Central memory CD4-positive, alpha-beta T cell (primary cell): ENCODE measurements at places on chromosomes 4 and X.

GRCh38 chr4:82776925-82777542, 21.6 kb downstream of the SCD5 start:
- DNase-seq, result no peak

DNA sequence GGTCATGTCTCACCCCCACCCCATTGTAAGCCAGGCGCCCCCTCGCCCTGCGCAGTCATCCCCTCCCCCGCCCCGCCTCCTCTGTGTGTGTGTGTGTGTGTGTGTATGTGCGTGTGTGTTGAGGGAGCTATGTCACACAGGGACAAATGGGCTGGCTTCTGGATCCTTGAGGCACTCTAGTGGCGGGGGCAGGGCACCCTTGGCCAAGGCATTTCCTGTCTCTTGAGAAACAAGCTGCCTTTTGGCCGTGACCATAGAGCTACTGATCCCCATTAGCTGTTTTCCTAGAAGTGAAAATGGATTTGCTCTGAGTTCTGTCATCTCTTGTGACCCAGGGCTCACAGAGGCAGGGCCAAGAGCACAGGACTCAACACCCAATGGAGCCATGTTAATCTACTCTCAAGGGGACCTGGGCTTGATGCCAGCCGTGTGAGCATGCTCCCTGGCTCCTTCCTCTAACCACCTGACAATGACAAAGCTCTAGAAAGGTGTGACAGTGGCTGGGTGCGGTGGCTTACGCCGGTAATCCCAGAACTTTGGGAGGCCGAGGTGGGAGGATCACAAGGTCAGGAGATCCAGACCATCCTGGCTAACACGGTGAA, 162.5 kb upstream of the BCOR start:
- no peak for DNase-seq

DNA sequence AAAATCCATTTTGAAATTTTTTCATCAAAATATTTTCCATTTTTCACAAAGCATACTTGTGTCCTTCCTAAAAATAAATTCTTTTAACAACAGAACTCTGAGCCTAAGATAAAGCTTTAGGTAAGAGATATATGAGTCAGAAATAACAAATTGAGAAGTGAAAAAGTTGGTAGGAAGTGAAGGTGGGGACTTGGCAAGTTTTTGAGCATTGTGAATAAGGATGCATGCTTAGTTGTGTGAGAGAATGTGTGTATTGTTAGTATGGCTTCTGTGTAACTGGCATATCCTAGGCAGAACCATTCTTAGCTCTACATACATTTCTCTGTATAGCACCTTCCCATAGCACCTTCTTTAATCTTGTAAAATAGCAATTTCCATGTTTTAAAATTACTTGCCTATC, 6.8 kb downstream of the ASB5 start:
- no peak for DNase-seq

DNA sequence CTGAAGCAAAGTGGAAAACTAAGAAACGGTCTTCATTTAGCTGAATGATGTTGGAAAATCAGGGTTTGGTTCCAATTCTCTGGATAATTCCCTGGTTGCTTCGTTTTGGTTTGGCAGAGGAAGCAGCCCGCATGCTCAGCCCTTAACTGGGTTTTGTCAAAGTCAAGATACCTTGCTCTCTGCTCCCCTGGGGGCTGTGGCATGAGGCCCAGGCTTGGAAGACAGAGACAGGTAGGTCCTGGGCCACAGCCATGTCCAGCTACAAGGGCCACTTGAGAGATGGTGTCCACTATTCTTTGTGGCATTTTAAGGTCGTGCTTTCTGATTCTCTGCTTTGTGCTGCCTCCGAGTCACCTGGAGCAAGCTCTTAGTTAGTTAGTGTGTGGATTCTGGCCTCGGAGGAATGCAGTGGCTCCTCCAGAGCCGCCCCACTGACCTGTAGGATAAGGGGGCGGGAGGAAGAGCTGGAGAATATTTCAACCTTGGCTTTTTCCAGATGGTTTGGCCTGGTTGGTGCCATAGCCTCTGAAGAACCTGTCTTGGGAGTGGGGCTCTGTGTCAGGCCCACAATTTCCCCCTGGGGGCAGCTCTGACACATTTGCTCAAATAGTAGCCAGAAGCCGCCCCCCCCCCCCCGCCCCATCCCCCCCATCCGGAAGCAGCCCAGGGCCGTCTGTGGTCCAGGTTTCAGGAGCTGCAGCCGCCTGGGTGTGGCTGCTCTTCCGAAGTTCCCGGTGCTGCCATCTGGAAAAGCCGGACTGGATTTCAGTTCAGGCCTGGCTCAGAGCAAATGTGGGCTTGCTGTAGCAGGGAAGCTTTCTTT, 147.1 kb downstream of the NHS start:
- no peak for DNase-seq

DNA sequence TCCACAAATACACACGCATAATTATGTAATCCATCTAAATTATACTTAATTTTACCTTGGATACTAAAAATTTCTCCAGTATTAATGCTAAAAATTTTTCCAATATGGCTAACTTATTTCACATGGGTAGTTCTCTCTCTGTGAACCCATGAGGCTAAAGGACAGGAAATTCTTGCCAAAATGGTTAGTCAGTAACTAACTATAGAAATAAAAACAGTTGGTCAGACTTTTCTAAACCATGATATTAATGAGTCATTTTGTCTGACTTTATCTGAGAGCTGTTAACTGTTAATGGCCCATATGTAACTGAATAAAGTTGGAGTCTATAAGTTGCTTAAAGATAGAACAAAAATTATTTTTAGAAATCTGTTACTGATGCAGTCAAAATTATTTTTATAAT, 549.4 kb downstream of the TLL1 start:
- DNase-seq, result no peak

DNA sequence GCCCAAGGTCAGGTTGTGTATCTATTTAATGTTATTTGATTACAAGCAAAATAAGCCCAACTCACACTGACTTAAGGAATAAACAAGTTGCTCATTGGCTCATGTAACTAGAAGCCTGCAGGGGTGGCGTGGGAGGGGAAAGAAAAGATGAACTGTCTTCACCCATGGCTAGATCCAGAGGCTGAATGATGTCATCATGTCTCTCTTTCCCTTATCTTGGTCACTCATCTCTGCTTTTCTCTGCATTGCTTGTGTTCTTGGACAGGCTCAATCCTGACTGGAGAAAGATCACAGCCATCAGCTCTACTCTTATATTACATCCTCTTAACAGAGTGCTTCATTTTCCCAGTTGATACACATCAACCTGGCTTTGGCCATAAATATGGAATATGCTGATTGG, 290.0 kb upstream of the DIAPH2 start:
- no peak for DNase-seq

DNA sequence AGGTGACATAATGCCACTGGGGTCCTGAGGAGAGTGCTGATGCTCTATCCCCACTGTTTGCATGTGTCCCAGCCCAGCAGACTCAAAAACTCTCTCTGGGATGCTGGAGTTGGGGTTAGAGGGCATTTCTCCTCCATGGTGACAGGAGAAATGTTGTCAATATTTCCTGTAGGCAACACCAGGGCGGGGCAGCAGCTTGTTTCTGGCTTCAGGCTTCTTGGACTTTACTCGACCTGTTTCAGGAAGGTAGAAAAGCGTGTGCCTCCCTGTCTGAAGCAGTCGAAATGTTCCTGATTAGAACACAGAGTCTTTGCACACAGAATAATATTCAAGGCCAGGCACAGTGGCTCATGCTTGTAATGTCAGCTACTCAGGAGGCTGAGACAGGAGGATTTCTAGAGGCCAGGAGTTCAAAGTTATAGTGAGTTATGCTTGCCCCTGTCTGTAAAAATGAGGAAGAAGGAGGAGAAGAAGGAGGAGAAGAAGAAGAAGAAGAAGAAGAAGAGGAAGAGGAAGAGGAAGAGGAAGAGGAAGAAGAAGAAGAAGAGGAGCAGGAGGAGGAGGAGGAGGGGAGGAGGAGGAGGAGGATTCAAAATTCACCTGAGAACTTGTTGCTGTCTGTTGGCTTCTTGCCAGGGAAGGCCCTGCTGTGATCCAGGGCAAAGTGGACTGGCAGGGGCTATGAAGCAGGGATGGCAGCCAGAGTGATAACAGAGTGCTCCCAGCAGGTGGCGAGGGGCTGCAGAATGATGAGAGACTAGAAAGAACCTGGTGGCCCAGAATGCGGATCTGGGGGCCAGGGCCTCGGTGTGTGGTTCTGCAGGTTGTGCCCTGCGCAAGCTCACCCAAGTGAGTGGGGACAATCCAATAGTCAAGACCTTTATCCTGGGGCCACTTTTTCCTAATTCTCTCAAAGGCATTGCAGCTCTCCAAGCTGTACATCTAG, 82.9 kb downstream of the RTL5 start:
- DNase-seq, result peak; percentile 7

DNA sequence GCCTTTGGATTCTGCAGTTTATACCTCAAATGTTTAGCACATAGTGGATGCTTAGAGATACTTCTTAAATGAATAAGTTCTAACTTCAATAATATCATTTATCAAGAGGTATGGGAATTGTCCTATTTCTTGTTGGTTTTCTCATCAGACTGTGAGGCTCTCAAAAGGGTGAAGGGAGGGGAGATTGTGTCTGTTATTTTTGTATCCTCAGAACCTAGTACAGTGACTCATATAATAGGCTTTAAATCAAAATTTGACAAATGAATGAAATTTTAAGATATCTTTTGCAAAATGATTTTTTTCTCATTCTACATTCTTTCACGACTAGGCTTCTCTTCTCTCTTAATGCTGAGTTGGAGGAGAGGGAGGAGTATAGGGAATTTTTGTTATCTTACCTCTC, 89.5 kb downstream of the KDR start:
- DNase-seq, result no peak

DNA sequence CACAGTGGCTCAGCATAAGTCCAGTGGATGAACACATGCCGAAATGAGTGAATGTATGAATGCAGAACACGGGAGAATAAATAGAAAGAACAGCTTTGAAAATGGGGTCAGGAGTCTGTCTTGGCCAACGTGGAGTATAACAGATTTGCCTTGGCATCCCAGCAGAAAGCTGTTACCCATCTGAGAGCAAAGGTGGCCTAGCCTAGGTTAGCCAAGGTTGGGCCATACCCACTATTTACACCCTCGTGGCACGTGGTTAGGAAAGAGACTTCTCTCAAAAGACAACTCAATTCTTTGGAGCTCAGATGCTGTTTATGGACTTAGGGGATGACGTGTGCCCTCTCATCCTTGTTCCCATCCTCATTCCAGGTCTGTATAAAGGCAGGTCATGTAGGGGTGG, 127.3 kb downstream of the NSUN7 start:
- DNase-seq, result no peak

DNA sequence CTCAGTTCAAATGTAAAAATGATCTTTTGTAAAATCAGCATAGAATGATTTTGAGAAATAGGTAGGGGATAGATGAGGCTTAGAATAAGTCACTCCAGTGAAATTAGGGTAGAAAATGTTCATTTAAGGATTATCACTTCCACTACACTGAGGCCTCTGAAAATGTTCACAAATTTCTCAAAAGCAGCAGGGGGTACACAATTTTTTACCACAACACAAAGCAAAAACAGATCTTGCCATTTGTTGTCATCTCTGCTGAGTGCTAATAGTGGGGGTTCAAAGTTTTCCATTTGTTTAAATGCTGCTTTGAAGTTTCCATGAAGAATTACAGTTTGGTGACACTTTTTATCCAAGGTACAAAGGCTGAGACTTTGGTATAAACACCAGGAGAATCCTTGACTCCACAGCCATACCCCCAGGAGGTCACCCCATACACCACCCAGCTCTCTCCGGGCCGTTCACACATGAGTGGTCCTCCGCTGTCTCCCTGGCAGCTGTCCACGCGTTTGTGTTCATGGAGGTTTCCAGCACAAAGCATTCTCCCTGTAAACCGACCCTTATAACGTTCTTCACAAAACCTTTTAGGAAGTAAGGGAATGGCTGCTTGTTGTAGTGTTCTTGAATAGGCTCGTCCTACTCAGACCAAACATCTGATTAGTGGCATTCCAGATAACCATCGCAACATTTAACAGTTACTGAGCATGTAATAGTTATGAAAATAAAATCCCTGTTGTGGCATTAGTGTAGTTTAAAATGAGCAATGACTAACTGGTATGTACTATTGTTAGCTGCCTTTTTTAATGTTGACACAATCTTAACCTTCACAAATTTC, 71.0 kb downstream of the PRSS12 start:
- no peak for DNase-seq

DNA sequence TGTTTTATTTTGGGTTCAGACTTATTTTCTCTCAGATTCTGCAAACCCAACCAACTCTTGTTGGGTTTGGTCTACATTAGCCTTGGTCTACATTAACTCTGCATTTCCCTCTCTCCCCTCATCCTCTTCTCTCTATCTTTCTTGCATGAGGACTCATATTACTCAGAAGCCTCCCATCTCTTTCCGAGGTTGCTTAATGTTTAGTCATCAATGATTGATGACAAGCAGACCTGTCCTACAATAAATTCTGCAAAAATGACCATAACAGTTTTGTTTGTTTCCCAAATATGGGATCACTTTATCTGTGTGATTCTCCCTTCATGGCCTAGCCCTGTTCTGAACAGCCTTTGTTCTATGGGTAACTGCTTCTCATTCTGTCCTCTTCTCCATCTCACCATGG, 75.2 kb downstream of the GABRB1 start:
- DNase-seq, result no peak

- no peak for DNase-seq
Observed at GRCh38 chrX:80354966-80355465, 65.2 kb upstream of the TENT5D start.

- no peak for DNase-seq
Observed at GRCh38 chr4:121376556-121376955, 4.3 kb downstream of the QRFPR start.

DNA sequence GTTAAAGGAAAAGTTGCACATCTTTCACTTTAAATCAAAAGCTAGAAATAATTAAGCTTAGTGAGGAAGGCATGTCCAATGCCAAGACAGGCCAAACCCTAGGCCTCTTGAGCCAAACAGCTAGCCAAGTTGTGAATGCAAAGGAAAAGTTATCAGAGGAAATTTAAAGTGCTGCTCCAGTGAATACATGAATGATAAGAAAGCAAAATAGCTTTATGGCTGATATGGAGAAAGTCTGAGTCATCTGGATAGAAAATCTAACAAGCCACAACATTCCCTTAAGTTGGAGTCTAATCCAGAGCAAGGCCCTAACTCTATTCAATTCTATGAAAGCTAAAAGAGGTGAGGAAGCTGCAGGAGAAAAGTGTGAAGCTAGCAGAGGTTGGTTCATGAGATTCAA, 23.8 kb downstream of the NPFFR2 start:
- no peak for DNase-seq
